AG04449 (cell line): ENCODE measurements at places on chromosomes 6 and 20.

DNA sequence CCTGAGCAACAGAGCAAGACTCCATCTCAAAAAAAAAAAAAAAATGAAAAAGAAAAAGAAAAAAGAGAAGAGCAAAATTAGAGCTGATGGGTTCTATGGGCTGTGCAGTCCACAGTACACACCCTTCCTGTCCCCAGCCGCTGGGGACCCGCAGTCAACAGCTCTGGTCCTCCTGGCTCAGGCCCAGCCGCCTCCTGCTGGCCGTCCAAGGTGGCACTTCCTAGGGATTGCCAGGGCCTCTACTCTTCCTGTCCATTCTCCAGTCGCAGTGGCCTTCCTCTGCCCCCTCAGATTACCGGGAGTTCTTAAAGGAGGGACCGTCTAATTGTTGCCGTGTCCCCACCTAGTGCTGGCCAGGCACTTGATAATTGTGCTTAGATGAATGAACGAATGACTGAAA, 41.7 kb downstream of the TMEM242 start:
- no peak for DNase-seq

DNA sequence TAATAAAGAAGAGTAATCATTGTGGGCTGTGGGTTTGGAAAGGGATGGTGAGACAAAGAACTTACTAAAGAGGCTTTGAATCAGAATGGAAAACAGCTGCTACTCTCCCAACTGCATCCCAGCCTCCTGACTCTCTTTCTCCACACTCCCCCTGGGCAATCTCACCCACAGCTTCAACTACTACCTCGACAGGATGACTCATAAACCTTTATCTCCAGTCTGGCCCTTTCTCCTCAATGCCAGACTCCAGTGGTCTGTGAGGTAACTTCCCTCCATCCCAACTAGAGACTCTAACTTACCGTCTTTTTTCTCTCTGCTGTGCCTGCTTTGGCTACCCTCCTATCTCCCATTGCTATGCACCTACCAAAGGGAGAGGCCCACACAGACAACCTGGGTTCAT, 135.3 kb upstream of the RREB1 start:
- no peak for DNase-seq

GRCh38 chr6:34792605-34793500, 970 bp downstream of the BLTP3A start:
- no peak for DNase-seq

DNA sequence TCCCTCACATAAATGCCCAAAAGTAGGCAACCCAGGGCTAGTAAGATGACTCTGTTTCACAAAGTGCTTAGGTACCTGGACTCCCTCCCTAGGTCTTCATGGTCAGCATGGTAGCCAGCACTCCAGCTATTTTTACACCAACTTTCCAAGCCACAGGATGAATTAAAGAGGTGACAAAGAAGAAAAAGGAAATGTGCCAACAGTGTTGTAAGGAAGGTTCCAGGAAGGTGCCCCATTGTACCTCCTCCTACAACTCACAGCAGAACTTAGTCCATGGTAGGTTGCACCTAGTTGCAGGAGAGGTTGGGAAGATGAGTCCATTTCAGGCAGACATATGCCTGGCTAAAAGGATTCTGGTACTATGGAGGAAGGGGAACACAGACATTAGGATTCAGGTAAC, 19.7 kb upstream of the RNF8 start:
- DNase-seq: no peak

DNA sequence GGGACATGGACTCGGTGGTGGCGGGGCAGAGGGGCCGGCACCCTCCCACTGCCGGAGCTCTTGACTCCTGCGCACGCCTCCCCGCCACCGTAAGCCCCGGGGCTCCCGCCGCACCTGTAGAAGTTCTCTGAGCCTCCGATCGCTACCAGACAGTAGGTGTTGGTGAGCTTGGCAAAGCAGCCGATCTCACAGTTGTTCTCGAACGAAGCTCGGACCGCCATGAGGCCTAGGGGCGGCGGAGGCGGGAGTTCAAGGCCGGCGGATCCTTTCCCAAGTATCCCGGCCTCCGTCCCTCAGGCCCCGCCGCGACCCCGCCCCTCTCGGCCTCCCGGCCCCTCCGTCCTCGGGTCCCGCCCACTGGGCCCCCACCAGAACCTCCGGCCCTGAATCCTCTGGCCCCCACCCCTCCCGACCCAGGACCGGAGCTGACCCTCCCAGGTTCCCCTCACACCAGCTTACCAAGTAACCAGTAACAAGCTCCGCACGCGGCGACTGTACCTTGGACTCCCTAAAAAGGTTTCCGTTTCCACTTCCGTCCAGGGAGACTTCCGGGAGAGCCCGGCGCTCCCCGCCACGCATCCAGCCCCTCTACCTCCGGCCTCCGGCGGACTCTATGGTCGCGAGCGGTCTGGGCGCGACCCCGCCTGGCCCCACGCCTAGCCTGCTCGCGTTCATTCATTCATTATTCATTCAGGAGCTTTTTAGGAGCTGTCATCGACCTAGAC, at the start of gene EIF6:
EIF6 (minus strand) TSS at position 506 of the 725 bp plus-strand sequence; CDS start at position 221, 285 bp downstream.
- DNase-seq: no peak

DNA sequence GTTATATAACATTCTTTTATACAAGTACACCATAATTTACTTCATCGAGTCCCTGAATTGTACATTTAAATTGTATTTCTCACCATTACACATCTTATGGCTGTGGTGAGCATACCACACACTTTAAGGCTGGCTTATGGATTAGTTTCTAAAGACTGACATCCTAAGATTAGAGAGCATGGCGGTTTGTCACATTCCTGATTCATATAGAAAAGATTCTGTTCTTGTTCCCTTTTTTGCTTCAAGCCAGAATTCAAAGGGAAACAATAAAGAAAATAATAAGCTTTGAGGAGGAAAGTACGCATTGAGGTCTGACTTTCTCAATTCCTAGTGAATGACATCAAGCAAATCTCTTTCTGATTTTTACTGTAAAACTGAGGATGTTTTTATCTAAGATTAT, 2.5 kb downstream of the BTN1A1 start:
- no peak for DNase-seq

DNA sequence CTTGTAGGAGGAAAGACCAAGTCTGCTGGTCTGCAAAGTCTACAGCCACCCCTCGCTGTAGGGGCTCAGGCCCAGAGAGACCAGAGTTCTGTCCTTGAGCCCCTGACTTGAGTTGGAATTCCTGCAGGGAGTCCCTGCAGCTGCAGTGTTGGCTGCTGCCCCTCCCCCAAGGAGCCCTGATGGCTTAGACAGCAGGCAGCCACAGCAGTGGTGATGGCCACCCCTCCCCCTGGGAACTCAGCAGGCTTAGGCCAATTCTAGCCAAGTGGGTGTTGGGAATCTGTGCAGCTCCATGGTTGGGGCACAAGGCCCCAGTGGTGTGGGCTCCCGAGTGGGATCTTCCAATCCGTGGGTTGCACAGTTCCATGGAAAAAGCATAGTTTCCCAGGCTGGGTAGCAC, 345.4 kb downstream of the CD109 start:
- DNase-seq: no peak

DNA sequence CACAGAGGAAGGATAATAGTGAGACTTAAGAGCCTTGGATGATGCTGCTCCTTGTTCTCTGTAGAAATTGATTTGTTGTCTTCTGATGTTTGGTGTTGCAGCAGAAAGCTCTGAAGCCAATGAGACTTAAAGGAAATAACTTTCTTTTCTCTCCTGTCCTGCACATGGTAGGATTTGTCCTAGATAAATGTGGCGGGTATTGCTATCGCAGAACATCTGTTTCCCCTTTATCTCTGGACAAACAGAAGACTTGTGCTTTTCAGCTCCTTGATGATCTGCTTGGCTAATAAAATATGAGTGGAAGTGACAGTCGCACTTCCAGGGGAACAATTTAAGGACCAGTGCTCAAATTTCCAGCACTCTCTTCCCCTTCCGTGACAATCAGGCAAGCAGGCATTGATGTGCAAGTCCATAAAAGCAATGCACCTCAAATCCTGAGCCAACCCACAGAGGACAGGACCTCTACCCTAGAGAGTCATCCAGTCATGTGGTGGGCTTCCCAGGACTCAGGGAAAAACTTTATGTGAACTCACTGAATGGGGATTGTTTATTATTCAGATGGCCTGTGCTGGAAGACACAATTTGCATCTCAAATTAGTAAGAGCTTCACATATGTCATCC, 9.9 kb upstream of the NCR2 start:
- no peak for DNase-seq

- no peak for DNase-seq
These were observed 45.6 kb downstream of the CENPW start for GRCh38 chr6:126385536-126385935.

- no peak for DNase-seq
These were observed 23.3 kb downstream of the NQO2 start for GRCh38 chr6:3022765-3023662.

GRCh38 chr6:75285283-75285639, 669 bp upstream of the TMEM30A start:
- DNase-seq: no peak

DNA sequence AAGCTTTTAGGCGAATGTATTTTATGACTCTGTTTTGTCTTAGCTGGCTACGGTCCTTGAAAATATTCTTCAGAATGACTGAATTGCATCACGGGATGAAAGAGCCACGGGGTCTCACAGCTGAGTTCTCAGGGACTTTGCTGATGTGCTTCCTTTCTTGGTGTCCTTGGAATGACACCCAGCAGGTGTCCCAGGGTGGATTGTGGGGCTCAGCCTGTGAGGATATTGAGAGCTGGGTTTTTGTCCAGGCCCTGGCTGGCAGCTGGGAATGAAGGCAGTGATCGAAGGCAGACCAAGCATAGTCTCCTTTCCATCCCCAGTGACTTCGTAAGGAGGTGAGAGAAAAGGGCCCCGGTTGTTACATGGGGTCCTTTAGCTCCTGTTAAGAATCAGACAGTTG, 18.8 kb upstream of the MAPK13 start:
- DNase-seq: no peak

GRCh38 chr6:39058471-39059147, 10.0 kb downstream of the GLP1R start:
- no peak for DNase-seq

- no peak for DNase-seq
These were observed 46.2 kb upstream of the RNF144B start for GRCh38 chr6:18340781-18341551.

- no peak for DNase-seq
These were observed 100.9 kb upstream of the CCN2 start for GRCh38 chr6:132052096-132052495.

- no peak for DNase-seq
These were observed 54.0 kb downstream of the PSMG4 start for GRCh38 chr6:3312604-3313231.

GRCh38 chr6:24981386-24981760, 45.6 kb upstream of the RIPOR2 start:
- no peak for DNase-seq

DNA sequence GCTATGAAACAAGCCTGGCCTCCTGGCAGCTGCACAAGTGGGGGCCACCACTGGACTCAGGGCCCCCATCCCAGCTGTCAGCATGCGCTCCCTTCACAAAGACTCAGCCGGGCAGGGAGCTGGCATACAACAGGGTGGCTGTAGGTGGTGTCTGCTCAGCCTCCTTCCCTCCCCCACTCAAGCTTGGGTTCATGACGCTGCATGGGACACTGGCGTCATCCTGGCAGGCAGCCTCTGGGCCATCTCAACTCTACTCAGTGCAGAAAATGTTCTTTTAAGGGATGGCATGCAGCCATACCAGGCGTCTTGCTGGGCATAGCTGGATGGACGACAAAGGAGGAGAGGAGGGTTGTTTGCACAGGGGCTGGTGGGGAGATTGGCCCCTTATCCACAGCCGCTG, 30.5 kb downstream of the SAYSD1 start:
- no peak for DNase-seq

- no peak for DNase-seq
These were observed 149.4 kb upstream of the BMP2 start for GRCh38 chr20:6618051-6618450.

- DNase-seq: no peak
These were observed 20.1 kb downstream of the PLCB1 start for GRCh38 chr20:8152183-8152582.

GRCh38 chr20:57159193-57159851, 107.1 kb downstream of the BMP7 start:
- DNase-seq: no peak

GRCh38 chr6:56915832-56916231, 39.1 kb upstream of the BEND6 start:
- DNase-seq: no peak

DNA sequence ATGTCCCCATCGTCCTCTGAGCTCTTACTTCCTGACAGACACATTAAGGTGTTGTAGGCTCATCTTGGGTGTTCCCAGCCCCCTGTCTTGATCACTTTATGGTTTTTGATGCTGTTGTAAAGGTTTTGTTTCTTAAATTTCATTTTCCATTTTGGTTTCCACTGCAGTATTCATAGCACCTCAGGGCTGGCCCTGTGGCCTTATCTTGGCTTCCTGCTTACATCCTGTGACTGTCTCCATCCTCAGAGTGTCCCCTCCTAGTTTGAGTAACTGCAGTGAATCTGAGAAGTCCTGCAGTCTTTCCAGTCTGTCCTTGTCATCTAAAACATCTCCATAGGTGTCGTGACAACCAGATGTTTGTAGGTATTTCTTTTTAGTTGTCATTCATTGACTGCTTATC, 50.9 kb downstream of the JARID2 start:
- no peak for DNase-seq

- DNase-seq: no peak
These were observed 2.6 kb downstream of the MAN1A1 start for GRCh38 chr6:119346936-119347335.

GRCh38 chr6:99838607-99839006, 155.4 kb downstream of the MCHR2 start:
- DNase-seq: no peak

GRCh38 chr6:130677312-130677711, 149.9 kb upstream of the SMLR1 start:
- DNase-seq: no peak

- peak; percentile 10 for DNase-seq
These were observed 41.7 kb downstream of the MOCS1 start for GRCh38 chr6:39892490-39893129.

- DNase-seq: no peak
These were observed 33.9 kb upstream of the HLA-C start for GRCh38 chr6:31305703-31306219.

- DNase-seq: no peak
These were observed 115.6 kb downstream of the KHDC1L start for GRCh38 chr6:73109659-73110058.

DNA sequence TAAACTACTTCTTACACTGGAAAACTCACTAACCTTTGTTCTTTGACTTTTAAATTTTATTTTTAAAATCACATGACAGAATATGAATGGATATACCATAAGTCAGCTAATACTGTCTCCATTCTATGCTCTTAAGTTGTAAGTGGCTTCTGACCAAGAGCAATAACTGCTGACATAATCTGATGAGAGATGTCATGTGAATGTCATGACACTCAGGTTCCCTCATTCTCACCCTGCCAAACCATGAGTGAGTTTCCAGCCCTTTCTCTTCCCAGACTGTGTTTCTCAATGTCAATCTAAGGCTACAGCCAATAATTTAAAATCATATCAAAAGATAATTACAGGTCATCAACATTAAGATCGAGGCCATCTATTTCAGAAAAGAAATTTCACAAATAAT, 39.7 kb downstream of the KIF16B start:
- no peak for DNase-seq

DNA sequence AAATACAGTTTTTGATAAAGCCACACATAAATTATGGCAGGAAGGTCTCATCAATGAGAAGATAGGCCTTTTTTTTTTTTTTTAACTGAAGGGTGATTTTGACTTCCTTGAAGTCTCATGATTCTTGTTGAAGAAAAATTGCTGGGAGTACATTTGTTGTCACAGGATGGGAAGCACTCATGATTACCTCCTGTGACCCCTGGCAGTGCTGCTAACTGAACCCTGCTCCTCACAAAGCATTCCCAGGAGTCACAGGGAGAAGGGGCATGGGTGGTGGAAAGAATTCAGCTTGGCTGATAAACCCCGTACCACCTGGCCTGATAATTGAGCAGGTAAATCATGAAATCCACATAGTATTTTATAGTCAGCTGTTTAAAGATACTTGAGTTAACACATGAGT, 86.9 kb downstream of the CD109 start:
- no peak for DNase-seq
